Iris pigment epithelial cell (primary cell): ENCODE measurements at places on chromosomes 6 and 20.
A peak's percentile ranks its signal among the peaks of the same experiment; 100 is the strongest.

DNA sequence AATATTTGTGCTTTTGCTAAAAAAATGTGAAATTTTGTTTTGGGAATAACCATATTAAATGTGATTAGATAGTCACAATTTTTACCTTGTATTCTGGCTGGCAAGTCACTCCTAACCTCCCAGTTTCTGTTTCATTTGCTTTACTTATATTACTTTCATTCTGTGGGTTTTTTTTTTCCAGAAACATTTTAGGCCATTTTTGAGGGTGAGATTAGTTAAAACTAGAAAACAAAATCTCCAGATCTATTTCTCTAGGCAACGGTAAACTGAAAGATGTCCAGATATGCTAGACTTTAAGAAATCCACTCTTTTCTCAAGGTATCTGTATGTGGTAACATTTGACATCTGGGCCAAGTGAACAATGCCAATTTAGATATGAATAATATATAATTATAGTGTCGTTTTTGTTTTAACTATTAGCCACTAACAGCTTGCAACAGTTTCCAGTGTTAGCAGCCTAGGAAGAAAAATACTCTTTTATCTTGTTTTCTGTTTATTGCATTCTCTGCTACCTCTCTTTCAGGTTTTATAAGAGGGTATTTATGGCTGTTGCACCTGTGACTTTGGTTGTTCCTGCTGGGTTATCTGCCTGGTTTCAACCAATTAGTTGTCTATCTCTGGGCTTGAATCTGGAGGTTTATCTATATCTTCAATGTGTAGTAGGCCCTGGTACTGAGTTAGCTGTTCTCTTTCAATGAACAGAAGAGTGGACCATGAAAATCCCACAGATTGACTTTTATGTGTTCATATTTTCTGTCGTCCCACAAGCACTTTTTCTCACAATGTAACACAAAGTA, 260.9 kb downstream of the NKAIN2 start:
- no peak for DNase-seq

DNA sequence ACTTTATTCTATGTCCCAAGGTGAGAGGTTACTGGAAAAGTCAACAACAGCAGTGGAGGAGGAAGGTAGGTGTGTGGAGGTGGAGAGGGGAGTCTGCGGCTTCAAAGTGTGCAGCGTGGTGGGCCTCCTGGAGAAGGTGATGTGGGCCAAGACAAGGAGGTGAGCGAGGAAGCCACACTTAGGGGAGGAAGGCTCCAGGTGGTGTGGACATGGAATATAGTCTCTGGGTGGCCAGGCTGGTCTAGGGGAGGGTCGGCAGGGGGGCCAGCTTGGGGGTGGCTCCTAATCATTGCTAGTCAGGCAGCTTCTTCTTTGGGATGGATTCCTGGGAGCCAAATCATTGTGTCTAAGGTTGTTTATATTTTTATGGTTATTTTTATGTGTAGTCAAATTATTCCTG, 111.5 kb upstream of the CDH4 start:
- DNase-seq, result no peak

DNA sequence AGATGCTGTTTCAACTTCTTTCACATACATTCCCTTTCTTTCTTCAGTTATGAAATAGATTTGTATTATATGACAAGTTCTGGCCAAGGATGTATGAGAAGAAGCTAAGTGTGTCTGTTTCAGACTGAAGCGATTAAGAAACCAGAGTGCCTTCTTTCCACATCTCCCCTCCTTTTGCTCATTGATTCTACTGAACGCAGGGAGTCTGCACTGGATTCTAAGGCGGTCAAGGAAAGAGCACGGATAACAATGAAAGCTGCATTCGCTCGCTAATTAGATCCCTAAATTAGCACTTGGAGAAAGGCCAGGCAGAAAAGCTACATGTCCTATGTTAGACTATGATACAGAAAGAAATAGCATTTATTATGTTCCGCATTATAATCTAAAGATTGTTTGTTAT, 267.7 kb downstream of the HAO1 start:
- no peak for DNase-seq

GRCh38 chr20:4153251-4153650, 137.9 kb upstream of the RNF24 start:
- DNase-seq, result no peak

GRCh38 chr6:33424855-33425667, 5.2 kb downstream of the SYNGAP1 start:
- DNase-seq, result no peak

DNA sequence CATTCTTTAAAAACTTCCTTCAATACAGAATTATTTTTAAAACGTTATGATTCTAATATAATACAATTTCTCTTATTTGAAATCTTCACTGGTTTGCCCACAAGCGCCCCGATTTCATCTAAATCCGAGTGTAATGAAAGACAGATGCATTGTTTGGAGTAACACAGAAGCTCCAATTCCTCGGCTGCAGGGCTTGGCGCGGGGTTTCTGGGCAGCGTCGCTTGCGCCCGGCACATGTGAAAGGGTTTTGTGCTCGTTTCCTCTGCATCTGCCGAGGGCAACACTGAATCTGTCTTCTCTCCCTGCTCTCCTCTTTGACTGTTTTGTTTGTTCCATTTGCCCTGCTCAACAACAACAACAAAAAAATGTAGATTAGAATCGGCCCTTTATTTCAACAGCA, 248.6 kb upstream of the QKI start:
- DNase-seq, result no peak

- peak; percentile 22 for DNase-seq
Measured at GRCh38 chr20:63740070-63740626, 572 bp downstream of the SLC2A4RG start.

DNA sequence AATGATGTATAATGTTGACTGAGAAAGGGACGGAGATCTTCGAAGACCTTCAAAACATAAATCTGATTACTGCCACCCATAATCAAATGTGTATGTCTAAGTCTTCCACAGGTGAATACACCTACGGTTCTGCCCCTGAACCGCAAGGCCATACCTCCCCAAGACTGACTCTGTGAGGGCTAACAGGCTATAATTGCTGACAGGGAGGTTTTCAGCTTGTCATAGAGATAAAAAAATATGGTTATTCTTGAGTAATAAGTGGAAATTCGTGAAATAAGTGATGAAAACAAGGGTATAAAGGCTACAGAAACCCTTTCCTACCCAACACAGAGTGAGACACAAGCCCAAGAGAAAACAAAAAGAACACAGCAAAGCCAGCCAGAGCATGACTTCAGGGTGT, 188.9 kb downstream of the ATXN1 start:
- no peak for DNase-seq

- DNase-seq, result no peak
Measured at GRCh38 chr6:46052479-46052878, 36.8 kb upstream of the CLIC5 start.

DNA sequence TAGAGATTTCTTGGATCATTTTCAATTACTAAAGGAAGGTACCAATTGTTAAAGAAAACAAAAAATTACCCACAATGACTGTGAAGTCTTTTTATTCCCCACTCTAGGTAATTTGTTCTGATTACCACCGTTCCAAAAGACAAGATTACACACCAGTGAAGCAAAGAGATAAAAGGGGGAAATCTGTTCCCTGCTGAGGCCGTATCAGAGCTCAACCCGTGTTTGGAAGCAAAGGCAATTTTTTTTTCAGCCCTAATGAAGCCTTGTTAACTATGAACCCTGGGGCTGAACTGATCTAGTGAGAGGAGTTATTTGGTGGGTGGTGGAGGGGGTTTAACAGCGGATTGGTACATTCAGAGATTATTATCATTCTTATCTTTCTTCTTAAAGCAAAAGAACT, 128.5 kb downstream of the ALDH8A1 start:
- no peak for DNase-seq

GRCh38 chr6:91291071-91291470, 704.2 kb upstream of the MAP3K7 start:
- DNase-seq, result peak; percentile 37

- no peak for DNase-seq
Measured at GRCh38 chr20:62777528-62777830, 18.8 kb upstream of the MRGBP start.

DNA sequence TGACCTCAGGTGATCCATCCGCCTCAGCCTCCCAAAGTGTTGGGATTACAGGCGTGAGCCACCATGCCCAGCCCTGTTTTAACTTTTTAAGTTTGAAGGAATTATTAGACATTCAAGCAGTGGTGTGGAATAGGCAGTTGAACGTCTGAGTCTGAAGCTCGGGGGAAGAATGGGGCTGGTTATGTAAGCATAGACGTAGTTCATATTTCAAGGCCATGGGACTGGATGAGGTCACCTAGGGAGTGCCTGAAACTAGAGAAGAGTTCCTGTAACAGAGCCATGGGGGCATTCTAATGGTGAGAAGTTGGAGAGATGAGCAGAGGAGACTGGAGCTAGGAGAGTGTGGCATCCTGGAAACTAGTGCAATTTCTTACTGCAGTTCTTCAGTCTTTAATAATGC, 6.4 kb downstream of the CDKAL1 start:
- peak; percentile 87 for DNase-seq

DNA sequence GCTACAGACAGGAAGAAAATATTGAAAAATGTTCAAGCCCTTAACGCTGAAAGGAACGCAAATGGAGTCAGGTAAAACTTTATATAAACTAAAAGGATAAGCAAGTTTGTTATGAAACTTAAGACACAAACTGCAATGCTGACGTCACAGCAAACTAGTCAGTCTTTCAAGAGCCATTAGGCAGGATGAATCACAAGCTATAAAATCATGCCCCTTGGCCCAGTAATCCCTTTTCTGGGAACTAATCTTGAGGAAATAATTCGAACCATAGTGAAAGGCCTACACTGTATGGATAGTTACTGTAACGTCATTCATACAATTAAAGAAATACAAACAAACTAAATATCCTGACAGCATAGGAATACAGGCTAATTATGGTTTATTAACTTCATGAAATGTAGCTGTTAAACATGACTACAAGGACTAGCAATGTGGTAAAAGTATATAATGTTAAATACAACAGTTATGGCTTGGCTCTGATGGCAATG, 42.7 kb upstream of the HINT3 start:
- peak; percentile 98 for DNase-seq

- no peak for DNase-seq
Measured at GRCh38 chr6:39260456-39260855, 31.2 kb upstream of the KCNK5 start.

DNA sequence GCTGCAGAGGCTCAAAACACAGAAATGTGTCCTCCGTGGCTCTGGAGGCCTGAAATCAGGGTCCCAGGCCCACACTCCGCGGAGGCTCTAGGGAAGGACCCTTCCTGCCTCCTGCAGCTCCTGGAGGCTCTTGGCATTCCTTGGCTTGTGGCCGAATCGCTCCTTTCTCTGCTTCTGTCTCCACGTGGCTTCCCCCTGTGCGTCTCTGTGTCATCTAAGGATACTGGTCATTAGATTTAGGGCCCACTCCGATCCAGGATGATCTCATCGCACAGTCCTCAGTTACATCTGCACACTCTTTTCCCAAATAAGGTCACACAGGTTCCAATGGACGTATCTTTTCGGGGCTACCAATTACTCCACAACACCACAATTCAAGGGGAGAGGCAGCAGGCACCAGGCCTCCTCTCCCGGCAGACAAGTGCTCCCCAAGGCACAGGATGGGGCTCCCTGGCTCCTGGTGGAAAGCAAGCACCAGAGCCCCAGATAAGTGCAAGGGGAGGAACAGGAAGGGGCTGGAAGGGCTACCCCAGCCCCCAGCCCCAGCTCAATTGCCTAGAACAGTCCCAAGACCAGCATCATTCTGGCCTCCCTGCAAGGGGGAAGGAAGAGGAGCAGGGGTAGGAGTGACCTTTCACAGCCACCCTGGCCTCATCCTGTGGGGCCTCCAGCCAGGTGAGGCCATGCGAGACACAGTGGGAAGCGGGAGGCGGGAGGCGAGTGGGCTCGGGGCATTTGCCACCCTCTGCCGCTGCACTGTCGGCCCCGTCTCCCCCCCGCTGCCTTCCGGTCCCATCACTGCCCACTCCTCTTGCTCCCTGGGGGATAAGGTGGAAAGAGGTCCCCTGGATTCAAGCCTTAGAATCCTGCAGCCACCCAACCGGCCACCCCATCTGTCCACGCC, 16.3 kb downstream of the NTSR1 start:
- no peak for DNase-seq

- peak; percentile 28 for DNase-seq
Measured at GRCh38 chr6:3162067-3162497, 4.7 kb upstream of the TUBB2A start.

GRCh38 chr6:4817551-4817950, 41.3 kb downstream of the CDYL start:
- peak; percentile 34 for DNase-seq

DNA sequence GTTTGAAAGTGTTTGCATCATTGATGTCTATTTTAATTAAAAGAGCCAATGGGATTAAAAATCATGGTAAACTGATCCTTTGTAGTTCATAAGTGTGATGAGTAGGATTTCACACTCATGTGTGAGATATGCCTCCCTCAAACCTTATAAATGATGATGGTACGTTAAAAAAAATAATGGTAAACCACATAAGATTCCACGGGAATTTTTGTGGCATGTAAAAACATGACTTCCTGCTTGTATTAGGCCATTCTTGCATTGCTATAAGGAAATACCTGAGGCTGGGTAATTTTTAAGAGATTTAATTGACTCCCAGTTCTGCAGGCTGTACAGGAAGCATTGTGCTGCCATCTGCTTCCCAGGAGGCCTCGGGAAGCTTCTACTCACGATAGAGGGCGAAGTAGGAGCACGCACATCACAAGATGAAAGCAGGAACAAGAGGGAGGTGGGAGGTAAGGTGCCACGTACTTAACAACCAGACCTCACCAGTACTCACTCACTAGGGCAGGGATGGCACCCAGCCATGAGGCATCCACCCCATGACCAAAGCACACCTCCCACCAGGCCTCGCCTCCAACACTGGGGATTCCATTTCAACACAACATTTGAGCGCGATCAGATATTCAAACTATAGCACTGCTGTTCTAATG, 187.6 kb upstream of the QKI start:
- DNase-seq, result peak; percentile 33

- no peak for DNase-seq
Measured at GRCh38 chr20:3663031-3663701, at the start of gene GFRA4. TSS of gene GFRA4 (minus strand) at chr20:3663399. CDS start at chr20:3663399, 0 bp downstream.

- DNase-seq, result no peak
Measured at GRCh38 chr20:2298701-2299100, 2.9 kb downstream of the TGM3 start.

- no peak for DNase-seq
Measured at GRCh38 chr6:138206862-138207261, 11.4 kb downstream of the PBOV1 start.

DNA sequence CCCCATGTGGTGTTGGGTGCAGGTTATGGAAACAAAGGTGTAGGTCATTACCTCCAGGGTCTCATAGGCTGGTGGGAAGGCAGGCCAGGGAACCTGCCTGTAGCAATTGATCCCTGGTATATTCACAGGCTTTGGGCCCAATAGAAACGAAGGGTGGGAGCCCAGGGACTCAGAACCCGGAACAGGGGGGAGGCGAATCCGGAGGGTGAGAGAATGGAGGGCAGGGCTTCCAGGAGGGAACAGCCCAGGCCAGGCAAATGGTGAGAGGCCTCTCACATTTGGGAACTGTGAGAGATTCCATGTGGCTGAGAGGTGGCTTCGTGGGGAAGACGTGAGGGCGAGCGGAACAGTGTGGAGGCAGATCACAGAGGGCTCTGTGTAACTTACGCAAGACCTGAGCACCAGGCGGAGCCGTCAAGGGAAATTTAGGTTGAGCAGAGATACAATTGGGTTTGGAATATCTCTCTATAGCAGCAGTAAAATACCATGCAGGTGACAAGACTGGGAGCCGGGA, 267.1 kb downstream of the ERMARD start:
- DNase-seq, result no peak
